ENCODE measurements at places on chromosomes 7 and 10. TPM values are rescaled to one million over a fixed set of nuclear protein-coding genes. Genes with fewer than 3 reads are reported as not detected.
A peak's percentile ranks its signal among the peaks of the same experiment; 100 is the strongest.

The NPY4R2 gene
- not detected for total RNA-seq

The ZNF853 gene
- total RNA-seq: 26.1 TPM

The PTPRN2 gene
- total RNA-seq: 3.1 TPM

The DPYSL4 gene
- total RNA-seq: 2.2 TPM

The MLXIPL gene
- total RNA-seq: 3.4 TPM

The DLX6 gene
- not detected for total RNA-seq

The AKR1B15 gene
- total RNA-seq: 0.31 TPM

The PKD2L1 gene
- total RNA-seq: not detected

The MAT1A gene
- 0.31 TPM for total RNA-seq

The TBXAS1 gene
- total RNA-seq: 7.6 TPM

The PODXL gene
- total RNA-seq: 43.7 TPM

The GPR141 gene
- 1.7 TPM for total RNA-seq

The NRG3 gene
- 0.31 TPM for total RNA-seq

DNA sequence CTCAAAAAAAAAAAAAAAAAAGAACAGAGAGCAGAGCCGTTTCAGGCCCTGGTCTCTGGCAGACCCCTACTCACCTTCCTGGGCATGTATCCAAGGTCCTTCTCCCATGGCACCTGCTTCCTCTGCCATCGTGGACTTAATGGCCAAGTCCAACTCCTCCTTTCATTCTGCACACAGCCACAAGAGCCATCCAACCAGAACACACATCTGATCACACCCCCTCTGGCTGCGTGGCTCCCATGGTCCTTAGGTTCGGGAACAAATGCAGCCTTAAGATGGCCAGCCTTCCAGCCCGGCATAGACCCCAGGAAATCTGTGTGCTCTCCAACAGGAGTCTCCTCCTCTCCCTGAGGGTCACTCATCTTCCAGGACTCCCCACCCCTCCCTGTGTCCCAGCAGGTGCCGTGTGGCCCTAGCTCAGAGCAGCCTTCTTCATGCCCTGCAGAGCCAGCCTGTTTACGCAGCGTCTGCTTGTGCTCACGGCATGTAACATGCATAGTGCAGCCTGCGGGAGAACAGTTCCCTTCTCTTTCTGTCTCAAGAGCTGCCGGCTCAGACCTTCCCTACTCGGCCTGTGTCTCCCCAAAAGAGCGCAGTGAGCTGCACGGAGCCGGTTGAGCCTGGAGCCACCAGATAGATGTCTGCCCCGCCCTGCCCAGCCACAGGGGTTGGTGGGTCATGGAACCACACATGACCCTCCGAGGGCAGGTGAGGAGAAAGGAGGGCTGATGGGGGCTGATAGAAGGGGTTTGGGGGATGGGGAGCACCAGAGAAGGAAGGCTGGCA is 157.3 kb downstream of the NRF1 start:
- no peak for DNase-seq

- DNase-seq: no peak
Measured at GRCh38 chr10:117536866-117537435, 5.6 kb upstream of the EMX2 start.

DNA sequence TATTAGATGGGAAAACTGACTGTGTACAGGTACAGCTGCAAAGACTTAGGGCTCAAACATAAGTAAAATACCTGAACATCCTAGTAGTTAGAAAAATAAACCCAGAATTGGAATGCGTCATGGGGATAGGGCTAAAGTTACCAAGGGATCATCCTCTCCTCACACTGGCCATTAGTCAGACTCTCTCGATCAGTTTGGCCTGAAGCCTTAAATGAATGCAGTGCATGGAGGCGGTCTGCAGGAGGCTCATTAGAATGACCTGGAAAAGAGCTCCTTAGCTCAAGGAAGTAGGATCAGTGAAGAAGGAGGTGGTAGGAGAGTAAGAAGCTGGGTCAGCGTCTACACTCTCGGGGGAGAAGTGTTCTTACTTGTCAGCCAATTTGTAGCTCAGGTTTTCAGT is 35.3 kb downstream of the DENND2A start:
- DNase-seq: no peak

DNA sequence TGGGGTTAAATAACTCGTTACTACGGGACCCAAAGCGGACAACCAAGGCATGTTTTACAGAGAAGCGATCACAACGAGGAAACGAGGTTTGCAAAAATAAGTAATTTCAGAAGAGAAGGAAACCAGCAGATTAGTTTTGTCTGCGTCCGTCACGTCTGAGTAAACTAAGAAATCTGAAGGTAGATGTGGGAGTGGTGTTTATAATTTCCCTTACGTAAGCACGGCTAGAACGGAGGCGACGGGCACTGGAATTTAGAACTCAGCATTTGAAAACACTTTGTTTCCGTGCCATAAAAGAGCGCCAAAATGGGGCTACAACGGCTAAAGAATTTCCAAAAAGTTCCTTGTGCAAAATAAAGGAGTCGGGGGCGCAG is 718 bp upstream of the UMAD1 start:
- DNase-seq: peak; percentile 70

DNA sequence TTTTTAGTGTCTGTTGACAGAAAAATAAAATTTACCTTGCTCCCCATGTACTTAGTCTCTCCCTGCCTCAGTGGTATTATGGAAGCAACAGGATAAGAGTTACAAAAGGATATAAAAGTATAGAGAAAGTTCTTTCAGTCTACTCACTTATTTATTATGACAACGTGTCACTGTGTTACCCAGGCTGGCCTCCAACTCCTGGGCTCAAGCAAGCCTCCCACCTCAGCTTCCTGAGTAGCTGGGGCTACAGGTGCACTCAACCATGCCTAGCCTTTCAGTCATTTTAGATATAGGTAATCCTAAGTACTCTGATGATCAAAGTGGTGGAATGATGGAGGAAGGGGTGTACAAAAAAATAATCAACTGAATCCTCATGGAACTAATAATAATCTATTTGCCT is 215.2 kb upstream of the MKLN1 start:
- DNase-seq: no peak

DNA sequence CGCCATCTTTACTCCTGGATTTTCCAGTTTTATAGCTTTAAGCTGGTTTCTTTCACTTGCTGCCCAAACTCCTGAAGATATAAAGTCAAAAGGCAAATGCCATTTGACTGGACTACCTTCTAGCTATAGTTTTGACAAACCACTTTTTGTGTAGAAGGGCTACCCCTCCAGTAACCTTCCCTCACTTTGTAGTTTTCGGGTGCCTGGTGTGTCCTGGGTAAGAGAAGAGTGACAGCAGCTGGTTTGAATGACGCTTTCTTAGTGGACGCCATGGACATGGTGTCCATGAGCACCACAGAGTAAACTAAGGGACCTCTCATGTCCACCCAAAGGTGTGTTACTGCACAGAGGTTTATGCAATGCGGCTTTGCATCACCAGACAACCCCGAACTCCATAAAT is 21.2 kb upstream of the PITRM1 start:
- DNase-seq: no peak

- no peak for DNase-seq
Measured at GRCh38 chr7:22174574-22174953, 182.4 kb downstream of the RAPGEF5 start.

DNA sequence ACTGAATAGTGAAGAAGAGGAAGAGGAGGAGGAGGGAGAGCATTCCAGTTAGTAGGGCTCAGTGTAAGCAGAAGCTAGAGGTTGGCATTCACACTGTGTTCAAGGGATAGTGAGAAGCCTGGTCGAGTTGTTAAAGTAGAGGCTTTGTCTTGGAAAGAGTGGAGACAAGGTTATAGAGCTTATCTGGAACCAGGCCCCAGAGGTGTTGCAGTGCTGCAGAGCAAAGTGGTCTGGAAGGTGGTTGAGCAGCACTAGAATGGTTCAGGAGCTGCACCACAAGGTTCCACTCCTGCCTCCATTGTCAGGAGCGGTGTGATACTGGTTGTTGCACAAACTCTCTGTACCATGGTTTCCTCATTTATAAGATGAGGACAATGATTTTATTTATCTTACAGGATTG is 8.8 kb upstream of the PCGF5 start:
- no peak for DNase-seq

- DNase-seq: peak; percentile 52
Measured at GRCh38 chr7:142770661-142771352, at the start of gene PRSS2. Gene PRSS2 (plus strand): TSS chr7:142770970. CDS start chr7:142770983, 13 bp downstream.

DNA sequence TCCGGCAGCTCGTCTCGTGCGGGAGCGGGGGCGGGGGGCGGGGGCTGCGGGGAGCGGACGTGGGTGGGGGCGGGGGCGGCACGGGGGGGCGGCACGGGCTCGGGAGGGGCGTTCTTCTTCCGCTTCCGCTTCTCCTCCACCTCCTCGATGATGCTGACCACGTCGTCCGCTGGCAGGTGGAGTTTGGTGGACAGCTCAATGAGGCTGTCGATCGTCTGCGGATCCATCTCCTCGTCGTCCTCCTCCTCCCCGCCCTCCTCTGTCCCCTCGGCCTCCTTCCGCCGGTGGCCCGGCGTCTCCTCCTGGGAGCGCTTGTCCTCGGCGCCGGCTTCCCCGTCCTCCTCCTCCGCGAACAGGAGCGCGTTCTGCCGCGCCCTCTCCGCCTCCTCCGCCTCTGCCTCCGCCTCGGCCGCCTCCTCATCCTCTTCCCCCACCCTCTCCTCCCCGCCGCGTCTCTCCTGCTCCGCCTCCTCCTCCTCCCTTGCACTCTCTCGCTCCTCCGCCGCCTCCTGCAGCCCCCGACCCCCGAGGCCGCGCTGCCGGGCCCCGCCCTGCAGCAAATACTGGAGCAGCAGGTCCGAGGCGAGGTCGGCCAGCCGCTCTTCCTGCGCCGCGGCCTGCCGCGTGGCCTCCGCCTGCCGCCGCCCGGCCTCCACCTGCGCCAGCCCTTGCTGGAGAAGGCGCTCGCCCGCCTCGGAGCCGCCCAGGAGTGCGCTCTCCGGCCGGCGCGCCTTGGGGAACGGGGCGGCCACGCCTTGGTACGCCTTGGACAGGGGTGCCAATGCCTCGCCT is 1.9 kb downstream of the VGF start:
- no peak for DNase-seq

DNA sequence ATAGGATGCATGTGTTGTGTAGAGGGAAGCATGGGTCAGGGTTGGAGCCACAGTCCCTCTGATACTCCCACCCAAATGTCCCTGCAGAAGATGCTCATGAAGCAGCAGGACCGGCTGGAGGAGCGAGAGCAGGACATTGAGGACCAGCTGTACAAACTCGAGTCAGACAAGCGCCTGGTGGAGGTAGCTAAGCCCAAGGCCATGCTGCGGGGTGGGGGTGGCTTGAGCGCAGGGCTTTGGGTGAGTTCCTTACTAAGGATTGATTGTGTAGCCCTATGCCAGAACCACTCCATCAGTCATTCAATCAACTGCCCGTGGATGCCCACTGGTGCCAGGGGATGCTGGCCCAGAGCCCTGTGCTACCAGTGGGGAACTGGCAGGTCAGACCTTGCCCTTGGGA is 10.3 kb downstream of the TRIM8 start:
- no peak for DNase-seq

- no peak for DNase-seq
Measured at GRCh38 chr7:101236292-101236835, 1.2 kb downstream of the CLDN15 start.

DNA sequence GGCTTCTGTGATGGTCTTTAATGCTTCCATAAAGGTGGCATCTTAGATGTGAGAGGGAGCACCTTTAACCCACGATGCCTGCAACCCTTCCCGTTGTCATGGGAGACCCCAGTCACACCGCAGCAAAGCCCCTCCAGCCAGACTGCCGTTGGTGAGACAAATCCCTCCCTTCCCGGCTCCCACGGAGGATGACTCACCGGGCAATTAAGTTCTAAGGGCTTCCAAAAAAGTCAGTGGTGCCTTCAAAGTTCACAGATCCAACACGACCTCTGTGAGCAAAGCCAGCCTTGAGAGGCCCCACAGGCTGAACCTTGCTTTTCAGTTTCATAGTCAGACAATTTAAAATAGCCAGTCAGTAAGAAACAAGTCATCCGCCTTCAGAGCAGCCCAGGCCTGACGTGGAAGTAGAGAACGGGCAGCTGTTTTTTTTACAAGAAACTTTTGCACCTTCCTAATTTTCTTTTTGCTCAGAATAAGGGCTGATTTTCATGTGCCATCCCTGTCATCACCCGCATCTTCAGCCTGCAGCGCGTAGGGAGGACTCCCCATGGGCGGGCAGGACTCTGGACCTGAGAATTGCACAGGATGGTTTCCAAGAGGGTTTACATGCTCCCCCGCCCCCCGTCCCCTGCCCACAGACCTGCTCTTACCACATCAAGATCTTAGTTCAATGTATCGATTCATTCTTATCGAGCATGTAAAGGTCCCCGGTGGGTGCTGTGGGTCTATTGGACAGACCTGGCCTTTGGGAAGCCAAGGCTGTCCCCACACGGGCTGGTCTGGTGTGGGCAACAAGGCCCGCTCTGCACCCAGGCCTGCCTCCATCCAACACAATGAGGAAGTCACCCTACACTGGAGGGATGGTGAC is 333.9 kb downstream of the DNAJB6 start:
- no peak for DNase-seq

GRCh38 chr7:129949292-129950133 is 3.2 kb downstream of the UBE2H start:
- peak; percentile 66 for DNase-seq

- DNase-seq: no peak
Measured at GRCh38 chr7:144903201-144903600, 67.3 kb upstream of the TPK1 start.

DNA sequence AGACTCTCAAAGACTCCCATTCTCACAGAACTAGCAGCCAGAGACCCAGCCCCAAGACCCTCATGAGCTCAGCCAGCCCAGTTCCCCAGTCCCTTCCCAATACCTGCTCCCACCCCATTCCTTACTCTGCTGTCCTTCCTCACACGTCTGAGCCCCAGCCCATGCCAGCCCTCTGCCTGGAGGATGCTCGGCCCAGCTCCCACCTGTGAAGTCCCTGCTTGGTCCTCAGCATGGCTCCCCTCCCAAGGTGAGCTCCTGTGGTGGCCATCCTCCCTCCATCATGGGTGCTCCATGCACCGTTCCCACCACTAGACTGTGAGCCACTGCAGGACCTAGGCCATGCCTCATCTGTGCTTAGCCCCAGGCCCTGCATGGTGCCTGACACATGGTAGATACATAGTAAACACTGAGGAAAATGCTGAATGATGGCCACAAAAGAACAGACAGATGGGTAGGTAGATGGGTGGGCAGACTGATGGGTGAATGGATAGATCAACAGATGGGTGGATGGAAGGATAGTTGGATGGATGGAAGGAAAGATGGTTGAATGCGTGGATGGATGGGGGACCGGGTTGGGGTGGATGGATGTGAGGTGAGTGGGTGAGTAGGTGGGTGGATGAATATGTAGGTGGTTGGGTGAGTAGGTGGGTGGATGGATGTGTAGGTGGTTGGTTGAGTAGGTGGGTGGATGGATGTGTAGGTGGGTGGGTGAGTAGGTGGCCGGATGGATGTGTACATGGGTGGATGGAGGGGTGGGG is 138.9 kb downstream of the GRID1 start:
- DNase-seq: no peak

DNA sequence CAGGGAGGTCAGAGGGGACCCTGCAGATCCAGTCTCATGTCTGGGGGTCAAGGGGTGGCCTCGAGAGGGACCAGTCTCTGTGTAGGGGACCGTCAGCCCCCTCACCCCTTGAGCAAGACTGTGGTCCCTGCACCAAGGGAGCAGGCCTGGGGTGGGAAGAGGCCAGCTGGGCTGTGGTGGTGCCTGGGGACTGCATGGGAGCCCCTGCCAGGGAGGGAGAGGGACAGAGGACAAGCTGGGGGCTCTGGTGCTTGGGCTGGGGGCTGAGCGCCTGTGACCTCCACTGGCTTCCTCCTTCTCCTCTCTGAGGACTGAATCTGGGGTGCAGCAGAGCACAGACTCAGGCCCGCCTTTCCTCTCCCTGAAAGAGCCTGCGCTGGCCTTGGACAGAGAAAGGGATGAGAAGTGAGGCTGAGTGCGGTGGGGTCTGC is 771 bp upstream of the PILRB start:
- no peak for DNase-seq

- peak; percentile 17 for DNase-seq
Measured at GRCh38 chr7:43572516-43573049, 10.3 kb upstream of the STK17A start.
